Mesothelial cell of epicardium (in vitro differentiated cells): ENCODE measurements at places on chromosomes 11 and 22.

DNA sequence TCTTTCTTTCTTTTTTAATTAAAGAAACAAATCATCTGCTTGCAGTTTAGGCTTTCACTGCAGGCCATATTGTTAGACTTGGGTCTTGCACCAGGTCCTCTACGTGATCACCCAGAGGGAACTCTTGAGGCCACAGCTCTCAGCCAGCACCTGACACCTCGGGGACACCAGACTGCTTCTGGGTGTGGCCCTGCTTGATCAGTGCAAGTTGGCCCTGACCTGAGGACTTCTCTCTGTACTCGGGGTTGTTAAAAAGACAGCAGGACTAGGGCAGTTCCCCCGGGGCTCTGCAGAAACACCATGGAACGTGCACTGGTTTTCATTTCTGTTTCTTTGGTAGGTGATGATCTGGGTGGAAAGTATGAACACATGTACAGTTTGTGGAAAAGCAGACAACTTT, 51.2 kb upstream of the MYO18B start:
- no peak for DNase-seq

DNA sequence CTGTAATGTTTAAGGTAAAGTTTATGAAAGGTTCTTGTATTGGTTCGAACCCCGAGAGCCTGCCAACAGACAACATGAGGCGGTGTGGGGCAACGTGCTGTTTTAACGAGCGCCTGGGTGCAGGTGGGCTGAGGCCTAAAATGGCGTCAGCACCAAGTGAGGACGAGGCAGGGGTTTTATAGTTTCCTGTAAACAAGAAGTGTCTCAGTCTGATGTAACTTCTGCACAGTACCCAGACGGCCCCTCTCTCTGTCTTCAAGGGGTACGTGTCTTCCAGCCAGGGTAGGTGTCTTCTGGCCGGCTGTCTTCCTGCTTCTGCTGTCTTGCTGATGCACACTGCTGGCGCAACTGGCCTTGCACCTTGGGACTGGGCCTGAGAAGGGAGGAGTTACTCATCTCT, 2.7 kb downstream of the PPFIBP2 start:
- no peak for DNase-seq

DNA sequence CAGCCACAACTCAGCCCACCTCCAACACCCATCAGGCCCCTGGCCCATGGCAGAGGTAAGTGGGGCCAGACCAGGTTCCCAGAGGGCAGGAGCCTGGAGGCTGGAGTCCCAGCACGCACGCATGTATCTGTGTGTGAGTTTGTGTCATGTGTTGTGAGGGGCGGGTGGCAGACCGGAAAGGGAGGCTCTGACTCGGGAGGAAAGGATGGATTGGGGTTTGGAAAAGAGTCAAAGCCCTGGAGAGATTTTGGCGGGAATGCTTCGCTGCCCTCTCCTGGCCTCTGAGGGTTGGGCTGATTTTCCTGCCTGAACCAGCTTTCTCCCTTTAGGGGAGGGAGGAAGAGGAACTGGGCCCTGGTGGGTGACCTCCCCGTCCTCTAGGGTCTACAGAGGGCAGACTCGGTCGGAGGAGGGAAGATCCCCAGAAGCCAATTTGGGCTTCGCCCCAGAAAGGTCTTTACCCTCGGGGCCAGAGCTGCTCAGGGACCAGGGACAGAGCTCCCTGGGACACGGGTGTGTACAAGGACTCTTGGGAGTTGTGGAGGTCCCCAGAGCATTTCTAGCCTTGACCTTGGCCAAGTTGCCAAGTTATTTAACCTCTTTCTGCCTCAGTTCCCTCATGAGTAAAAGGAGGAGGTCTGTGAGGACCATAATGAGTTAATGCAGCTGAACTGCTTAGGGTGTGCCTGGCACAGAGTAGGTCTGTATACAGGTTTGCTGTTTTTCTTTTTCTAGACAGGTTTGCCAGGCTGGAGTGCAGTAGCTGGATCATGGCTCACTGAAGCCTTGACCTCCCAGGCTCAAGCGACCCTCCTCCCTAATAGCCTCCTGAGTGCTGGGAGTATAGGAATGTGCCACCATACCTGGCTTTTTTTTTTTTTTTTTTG, 6.9 kb downstream of the C11orf68 start:
- DNase-seq, result no peak

- no peak for DNase-seq
Measured at GRCh38 chr22:28978158-28978557, 83.5 kb downstream of the C22orf31 start.

- DNase-seq, result no peak
Measured at GRCh38 chr11:109958821-109959166, 134.4 kb upstream of the ZC3H12C start.

GRCh38 chr11:111105566-111105965, 140.0 kb upstream of the POU2AF2 start:
- DNase-seq, result no peak

- DNase-seq, result no peak
Measured at GRCh38 chr11:47317064-47317828, 35.3 kb downstream of the MYBPC3 start.

GRCh38 chr11:17934194-17934593, 78.7 kb downstream of the SERGEF start:
- DNase-seq, result no peak

GRCh38 chr22:35761037-35761436, 43.4 kb downstream of the APOL5 start:
- no peak for DNase-seq

DNA sequence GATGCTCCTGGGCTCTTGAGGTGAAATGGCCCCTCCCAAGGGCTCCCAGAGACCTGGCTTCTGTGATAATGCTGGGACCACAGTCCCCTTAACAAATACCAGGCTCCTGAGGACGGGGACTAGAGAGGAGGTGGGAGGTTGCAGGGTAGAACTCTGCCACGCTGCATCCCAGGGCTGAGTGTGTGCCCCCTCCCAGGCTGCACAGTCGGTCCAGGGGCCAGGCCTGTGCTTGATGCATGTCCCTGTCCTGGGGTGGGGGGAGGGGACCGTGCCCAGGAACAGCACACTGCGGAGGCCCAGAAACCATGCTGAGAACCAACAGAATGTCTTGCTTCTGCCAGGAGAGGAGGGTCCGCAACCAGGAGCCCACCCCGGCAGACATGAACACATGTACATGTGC, 9.3 kb downstream of the CSF2RB start:
- DNase-seq, result no peak

DNA sequence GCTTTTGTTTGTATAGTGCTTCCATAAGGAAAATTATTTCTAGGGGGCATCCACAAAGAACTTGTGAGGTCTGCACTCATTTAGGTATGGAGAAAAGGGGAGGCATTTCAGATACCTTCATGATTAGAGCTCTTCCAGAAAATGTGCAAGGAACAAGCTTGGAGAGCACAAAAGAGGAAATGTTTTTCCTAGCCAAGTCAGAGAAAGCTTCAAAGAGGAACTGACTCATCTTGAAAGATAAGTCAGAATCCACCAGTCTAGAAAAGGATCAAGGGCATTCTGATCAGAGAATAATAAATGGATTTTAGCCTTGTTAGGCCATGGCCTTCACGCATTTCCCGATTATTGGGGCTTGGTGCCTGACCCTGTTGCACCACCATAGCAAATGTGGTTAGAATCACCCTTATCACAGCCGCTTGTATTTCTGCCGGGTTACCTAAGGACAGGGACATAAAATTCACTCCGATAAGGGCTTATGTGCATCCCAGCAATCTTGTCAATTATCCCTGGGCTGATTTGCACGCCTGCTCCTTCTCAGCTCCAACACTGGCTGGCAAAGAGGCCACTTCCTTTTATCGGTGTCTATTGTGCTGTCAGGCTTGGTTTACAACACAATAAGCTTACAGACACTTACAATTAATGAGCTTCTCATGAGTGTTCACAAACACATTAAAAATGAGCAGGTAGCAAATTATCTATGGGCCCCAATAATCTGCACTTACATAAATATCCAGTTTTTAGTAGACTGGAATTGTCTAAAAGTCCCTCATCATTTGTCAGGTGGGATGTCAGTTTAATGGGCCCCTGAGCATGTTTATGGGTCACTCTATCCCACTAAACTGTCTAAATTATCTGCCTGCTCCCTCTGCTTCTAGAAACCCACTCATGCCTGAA, 613.5 kb downstream of the SOX6 start:
- DNase-seq, result no peak

DNA sequence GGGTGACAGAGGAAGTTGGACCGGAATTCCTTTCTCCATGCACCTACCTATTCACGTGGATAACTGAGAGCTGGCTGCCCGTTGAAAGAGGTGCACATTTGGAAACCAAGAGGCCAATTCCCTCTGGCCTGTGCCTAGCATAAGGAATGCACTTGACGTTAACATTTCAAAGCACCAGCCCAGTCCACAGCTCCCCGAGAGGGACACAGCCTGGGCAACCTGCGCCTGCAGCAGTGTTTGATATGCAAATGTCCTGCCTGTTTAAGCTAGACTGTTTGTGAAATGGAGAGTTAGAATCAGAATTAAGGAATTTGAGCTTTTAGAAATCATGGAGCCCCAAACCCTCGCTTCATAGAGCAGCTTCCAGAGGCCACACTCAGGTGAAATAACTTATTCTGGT, 126.1 kb downstream of the DSCAML1 start:
- DNase-seq, result no peak
